ENCODE measurements at places on chromosomes 5 and 9. TPM values are rescaled to one million over a fixed set of nuclear protein-coding genes. Genes with fewer than 3 reads are reported as not detected.

DNA sequence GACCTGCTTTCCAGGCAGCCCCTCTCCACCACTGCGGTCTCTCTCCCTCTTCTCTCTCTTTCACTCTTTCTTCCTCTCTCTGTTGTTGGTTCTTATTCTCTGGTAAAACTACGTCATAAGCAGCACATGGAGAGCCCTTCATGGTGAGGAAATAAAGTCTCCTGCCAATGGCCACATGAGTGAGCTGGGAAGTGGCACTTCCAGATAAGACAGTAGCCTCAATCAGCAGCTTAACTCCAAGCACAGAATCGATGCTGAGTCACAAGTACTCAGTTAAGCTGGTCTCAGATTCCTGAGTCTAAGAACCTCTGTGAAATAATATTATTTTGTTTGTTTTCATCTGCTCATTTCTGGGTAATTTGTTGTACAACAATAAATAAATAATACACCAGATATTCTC, 500.1 kb downstream of the GABRG2 start:
- DNase-seq = no peak

DNA sequence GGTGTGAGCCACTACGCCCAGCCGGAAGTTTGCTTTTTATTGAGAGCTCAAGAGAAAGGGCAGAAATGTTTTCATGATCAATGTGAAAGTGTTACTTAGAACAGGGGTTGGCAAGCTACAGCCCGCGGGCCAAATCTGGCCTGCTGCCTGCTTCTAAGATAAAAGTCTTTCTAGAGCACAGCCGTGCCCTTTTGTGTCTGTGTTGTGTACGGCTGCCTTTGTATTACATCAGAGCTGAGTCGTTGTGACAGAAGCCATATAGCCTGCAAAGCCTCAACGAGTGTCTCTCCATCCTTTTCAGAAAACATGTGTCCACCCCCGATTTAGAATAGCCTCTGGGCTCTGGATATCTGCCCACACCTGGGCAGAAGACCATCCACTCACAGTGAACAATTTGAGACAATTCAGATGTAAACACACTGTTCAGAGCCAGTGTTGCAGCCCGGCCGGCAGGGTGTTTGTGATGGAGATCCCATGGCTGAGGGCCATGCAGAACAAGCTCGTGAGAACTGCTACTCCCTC, 28.8 kb downstream of the AK8 start:
- no peak for DNase-seq

DNA sequence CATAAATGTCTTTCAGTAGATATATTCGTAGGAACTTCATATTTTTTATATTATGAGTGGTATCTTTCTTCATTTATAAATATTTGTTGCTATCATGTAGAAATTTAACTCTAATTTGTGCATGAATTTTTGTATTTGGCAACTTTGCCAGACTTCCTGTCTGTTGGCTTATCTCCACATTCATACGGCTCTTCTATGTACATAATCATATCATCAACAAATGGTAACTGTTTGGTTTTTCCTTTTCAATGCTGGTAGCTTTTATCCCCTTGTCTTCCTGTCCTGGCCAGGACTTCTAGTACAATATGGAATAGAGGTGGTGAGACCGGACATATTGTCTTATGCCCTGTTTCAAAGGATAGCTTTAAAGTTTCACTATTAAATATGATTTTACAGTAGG, 132.3 kb upstream of the COL5A1 start:
- peak; percentile 55 for DNase-seq

DNA sequence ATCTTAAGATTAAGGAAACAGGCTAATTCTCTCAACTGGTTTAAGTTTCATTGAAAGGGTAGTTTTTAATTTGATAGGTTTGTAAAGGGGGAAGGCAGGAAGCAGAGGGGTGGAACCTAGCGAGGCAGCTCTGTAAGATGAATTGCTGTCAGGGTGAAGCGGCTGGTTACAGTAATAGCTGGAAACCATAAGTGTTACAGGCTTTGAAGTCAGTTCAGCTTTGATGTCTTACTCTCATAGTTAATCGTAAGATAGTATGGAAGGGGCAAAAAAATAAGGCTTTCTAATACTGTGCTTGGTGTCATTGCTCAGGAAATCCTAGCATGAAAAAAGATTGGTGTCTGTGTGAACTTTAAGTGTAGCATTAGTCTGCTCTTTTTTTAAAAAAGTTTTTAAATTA, 20.3 kb downstream of the POU5F2 start:
- DNase-seq = no peak

DNA sequence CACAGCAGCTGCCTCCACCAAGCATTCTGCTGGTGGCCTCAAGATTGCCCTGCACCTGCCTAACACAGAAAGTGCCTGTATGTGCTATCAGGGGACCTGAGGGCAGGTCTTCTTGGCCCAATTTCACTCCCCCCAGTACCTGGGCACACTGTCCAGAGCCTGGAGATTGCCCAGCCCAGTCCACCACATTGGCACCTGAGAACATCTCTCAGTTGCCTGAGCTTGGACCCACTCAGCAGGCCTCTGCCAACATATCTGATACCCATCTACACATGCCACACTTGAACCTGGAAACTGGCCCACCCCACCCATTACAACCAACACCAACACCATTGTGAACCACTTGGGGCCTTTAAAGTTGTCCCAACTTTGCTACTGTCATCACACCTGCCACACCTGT, 1523.1 kb upstream of the CDH9 start:
- DNase-seq = no peak

DNA sequence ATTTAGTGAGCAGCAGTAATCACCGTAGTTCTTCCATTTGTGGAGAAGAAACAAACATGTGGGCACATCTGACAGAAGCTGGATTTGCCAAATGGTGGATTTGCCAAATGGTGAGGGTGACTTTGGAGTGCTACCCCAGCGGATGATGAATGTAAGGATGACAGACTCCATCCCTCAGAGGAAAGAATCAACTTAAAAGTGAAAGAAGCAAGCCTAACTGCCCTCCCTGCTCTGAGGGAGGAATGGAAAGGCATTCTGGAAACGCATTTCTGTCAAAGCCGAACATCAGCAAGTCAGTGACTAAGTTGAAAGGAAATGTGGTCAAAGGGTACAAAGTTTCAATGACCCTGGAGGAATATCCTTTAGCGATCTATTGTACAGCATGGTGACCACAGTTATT, 143.5 kb downstream of the GPBP1 start:
- DNase-seq = no peak

DNA sequence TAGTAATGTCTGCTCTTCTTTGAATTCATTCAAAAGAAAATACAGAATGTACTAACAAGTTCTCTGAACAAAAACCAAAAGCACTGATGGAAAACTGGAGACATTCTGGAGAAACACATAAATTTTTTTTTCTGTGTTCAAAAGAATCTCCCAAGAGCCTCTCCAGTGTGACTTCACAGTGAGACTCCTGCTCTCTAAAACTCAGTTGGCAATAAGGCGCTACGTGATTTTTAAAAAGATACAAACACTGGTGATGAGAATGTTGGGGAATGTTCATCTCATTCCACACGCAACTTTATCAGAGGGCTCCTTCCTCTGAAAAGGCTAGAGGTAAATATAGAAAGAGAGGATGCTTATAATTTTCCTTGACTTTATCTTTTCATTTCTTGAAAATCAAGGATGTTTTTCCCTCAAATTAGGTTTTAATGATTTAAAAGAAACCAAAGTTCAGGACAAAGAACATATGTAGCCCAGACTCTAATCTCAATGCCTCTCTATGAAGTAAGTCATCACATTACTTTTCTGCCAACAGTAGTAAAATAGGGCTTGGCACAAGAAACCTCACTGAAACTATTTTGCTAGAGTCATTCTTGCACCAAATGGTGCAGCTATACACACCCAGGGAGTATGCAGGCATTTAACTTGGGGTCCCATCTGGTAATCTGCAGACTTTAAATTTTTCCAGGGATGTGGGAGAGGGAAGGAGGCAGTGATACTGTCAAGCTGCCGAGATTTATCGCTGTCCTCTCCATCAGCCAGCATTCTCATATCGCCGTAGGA, 12.9 kb upstream of the AOPEP start:
- DNase-seq = no peak

DNA sequence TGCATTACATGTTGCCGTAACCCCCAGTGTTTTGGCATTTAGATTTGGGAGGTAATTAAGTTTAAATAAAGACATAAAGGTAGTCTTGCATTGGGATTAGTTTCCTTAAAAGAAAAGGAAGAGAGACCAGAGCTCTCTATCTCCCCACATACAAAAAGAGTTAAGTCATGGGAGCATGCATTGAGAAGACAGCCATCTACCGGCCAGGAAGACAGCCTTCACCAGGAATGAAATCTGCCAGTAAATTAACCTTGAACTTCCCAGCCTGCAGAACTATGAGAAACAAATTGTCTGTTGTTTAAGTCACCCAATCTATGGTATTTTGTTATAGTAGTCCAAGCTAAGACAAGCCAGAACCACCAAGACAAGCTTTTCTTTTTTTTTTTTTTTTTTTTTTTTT, 567.0 kb upstream of the CDH18 start:
- no peak for DNase-seq

GRCh38 chr5:79488775-79489174, 25.2 kb downstream of the HOMER1 start:
- DNase-seq = no peak

GRCh38 chr5:54825005-54825404, 160.4 kb downstream of the ESM1 start:
- DNase-seq = no peak

DNA sequence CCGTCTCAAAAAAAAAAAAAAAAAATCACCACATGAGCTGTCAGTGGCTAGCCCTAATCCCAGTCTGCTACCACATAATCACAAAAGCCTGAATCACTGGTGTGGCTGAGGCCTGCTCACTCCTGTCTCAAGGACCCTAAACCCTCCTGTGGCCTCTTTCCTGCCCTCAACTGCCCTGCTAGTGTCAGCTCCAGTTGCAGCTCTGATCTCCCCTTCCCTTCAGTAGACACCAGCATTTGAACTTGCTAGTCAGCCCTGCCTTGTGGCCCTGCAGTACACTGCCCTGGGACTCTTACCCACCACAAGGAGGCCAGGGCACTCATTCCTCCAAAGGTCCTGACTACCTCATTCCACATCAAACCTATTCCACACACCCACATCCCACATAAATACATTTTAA, 9.5 kb upstream of the P4HA2 start:
- DNase-seq = no peak

GRCh38 chr9:89419978-89420394, 77.9 kb downstream of the SEMA4D start:
- no peak for DNase-seq

DNA sequence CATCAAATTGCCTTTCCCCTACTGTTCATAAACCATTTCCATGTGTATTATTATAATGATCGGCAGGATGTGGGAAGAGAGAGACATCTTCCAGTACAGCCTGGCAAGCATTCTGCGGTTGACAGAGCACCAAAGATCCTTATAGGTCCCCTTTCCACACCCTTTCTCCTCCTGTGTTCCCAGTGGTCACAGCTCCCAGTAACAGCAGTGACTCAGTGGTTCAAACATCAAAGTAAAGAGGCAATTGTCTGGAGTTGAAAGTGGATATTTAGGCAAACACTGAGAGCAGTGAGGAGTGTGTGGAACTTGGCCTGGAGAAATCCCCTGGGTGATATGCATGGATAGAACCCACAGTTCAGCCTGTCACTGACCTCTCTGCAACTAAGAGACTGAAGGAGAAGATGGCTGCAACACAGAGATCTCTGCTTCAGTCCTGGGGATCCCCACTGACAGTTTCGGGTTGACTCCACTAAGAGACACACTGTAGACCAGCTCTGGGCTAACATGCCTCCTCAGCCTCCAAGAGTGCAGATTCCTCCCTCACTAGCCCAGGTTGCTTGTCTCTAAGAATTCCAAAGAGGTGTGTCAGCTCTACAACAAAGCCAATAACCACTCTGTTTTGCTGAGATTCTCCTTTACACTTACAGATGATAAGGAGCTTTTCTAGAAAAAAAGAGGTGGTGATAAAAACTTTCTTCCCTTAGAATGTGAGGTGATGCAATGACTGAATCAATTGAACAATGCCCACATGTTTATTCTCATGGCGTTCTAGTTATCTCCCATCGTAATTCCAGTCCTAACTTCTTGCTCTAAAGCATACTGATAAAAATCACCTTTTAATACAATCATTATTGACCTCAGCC, 94.4 kb upstream of the IL6ST start:
- DNase-seq = no peak

GRCh38 chr5:88873447-88873846, 9.5 kb downstream of the MEF2C start:
- no peak for DNase-seq

GRCh38 chr9:19358701-19359100, 21.3 kb downstream of the RPS6 start:
- DNase-seq = no peak

The NUDT12 gene
- total RNA-seq = 4.2 TPM

The SLC30A5 gene
- 53.9 TPM for total RNA-seq

The TNFSF8 gene
- not detected for total RNA-seq

The DNAJA1 gene
- 111 TPM for total RNA-seq

The HTR4 gene
- not detected for total RNA-seq

The PCDHB13 gene
- total RNA-seq = 0.51 TPM

The SPATA31E1 gene
- not detected for total RNA-seq

The PTGR1 gene
- 6.8 TPM for total RNA-seq

The UIMC1 gene
- total RNA-seq = 30.6 TPM

The INSL6 gene
- not detected for total RNA-seq

The ESM1 gene
- total RNA-seq = 73.0 TPM

The OR1J2 gene
- total RNA-seq = not detected

Measured in dermis microvascular lymphatic vessel endothelial cell (primary cell).